Stimulated activated CD8-positive, alpha-beta memory T cell treated with anti-CD3 and anti-CD28 coated beads, Interleukin-7, amount 100 ng/mL, for 48 hours (primary cell): ENCODE measurements at places on chromosomes 6 and 20.
A peak's percentile ranks its signal among the peaks of the same experiment; 100 is the strongest.

GRCh38 chr6:167275001-167275400, 16.1 kb upstream of the UNC93A start:
- DNase-seq = no peak

DNA sequence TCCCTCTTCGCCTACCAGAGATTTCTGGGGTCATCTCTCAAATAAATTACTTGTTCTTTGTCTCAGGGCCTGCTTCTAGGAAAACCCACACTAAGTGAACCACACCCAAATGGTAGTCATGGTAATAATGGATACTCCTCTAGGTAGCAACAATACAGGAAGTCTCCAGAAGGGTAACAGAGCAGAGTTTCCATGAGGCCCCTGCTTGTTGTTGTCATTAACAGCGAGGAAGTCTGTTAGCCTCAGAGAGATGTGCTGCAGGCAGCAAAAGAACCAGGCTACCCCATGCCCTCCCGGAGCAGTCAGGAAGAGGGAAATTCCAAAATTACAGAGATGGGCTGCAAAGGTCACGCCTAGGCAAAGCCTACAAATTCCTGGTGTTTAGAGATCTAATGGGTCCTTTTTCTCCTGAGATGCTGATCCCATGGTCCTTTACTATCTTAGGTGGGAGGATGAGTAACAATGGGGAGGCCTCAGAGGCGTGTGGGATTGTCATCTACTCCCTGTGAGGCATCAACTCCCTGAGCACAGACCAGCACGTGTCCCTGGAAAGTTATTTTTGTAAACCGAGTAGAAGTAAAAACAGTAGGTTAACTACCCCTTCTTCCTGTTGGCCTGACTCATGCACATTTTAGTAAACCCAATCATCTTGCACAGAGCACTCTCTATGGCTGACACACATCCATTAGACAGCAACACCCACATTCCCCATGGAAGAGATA, 10.1 kb downstream of the ISM1 start:
- peak; percentile 6 for DNase-seq

GRCh38 chr6:54588176-54588575, 258.4 kb upstream of the FAM83B start:
- no peak for DNase-seq

GRCh38 chr20:34082232-34082887, 29.7 kb downstream of the EIF2S2 start:
- no peak for DNase-seq
